Stimulated activated CD8-positive, alpha-beta memory T cell treated with anti-CD3 and anti-CD28 coated beads, Interleukin-2, amount 100 ng/mL, for 1 hour (primary cell): ENCODE measurements at places on chromosomes 4 and X.

GRCh38 chrX:2647627-2648026, 43.5 kb upstream of the CD99 start:
- no peak for DNase-seq

DNA sequence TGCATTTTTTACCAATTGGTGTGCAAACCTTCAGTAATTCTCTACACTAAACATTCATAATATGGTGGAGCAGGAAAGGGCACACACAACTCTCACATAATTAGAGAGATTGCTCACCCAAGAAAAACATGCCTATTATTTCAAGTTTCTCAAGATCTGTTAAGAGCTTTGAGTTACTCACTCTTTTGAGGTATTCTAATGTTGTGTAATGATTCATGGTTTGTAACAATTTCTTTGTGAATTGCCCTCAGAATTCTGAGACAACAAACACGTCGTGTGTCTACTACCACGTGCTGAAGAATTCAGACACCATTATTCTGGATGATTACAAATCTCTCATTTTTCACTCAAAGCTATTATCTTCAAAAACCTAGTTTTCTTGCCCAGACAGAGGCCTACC, 82.8 kb downstream of the PDGFC start:
- no peak for DNase-seq

DNA sequence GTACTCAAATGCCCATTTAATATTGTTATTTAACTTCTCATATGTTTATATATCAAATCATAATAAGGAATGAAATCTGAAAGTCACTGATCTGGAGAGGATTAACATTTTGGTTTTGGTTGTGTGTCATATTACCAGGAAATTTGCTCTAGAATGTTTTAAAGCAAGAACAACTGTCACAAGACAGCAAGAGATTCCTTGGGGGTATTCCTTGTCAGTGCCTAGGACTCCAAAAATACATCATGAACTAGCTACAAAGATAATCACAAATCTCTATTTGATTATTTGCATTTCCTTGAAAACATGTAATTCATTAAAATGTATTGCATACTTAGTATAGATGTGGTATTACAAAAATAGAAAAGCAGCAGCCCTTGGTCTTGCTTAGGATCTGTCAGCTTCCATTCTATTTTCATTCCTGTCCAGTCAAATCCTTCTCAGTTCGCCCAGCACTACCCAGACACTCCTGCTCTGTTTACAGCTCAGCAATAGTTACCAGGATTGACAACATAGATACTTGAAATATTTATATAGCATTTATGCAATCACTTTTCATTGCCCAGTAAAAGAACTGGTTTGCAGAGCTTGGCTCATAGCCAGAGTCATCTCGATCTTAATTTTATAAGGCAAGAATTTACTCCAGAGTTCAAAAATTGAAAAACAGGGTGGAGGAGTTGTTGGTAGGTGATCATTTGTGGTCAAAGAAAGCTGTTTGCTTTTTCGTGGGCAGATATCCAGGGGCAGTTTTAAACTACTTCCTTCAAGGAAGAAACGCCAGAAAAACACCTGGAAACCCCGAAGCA, 9.2 kb upstream of the BMP3 start:
- no peak for DNase-seq

DNA sequence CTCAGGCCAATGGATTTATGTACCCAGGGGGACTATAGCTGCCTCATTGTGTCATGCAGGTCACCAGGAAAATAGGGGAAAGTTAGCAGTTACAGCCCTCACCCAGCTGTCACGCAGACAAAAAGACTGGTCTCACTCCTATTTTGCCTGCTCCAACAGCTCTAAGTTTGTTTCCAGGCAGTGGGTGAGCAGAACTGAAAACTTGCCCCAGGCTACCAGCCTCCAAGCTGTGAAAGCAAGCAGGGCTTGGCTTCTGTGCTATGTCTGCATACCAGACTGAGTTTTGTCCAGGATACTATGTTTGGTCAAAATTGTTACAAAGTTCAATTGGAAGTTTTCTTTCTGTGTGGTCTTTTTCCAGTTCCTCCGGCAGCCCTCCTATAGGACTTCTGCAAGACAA, 628.4 kb downstream of the FAM133A start:
- DNase-seq: no peak

- DNase-seq: no peak
Measured at GRCh38 chrX:3811331-3812311, 98.2 kb upstream of the PRKX start.

GRCh38 chr4:7324651-7325121, 110.0 kb downstream of the PSAPL1 start:
- DNase-seq: no peak

- no peak for DNase-seq
Measured at GRCh38 chr4:8493484-8493883, 52.9 kb downstream of the TRMT44 start.

GRCh38 chrX:68846536-68846935, 17.7 kb downstream of the EFNB1 start:
- no peak for DNase-seq

DNA sequence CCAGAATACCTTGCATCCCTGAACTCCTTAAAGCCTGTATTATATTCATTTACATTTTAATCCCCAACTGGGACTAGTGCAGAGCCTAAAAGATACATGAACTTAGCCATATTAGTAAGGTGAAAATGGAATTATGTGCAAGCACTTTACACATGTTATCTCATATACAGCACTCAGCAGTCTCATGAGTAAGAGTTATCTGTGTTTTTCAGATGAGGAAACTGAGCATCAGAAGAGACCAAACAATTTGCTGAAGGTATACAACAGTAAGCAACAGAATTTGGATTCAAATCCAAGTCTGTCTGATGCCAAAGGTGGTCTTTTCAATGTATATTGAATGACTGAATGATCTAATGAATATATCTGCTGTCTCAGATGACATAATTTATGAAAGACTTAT, 12.3 kb downstream of the ATP7A start:
- no peak for DNase-seq

DNA sequence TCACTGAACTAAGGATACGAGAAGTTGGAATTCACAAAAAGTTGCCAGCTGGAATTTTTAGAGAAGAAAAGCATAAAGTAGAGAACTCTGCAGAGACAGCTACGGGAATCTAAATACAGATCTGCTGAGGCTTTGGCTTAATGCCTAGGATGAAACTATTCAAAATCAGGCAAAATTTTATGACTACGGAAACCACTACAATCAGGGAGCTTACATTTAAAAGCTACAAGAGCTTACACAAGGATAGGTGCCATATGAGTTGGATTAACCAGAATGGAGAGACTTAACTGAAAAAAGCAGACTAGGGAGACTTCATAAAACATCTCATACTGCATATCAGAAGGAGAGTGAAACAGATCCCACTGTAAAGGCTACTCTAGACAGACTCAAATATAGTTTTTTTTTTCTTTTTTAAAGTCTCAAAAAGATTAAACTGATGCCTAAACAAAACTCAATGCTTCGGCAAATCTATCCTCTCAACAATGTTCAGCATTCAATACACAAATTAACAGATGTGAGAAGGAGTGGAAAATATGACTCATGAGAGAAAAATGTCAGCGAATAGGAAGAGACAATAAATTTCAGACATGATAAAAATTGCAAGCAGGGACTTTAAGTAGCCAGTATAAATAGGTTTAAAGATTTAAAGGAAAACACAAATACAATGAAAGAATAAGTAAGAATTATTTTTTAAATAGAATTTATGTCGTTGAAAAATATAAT, 586.1 kb downstream of the FSTL5 start:
- DNase-seq: no peak

DNA sequence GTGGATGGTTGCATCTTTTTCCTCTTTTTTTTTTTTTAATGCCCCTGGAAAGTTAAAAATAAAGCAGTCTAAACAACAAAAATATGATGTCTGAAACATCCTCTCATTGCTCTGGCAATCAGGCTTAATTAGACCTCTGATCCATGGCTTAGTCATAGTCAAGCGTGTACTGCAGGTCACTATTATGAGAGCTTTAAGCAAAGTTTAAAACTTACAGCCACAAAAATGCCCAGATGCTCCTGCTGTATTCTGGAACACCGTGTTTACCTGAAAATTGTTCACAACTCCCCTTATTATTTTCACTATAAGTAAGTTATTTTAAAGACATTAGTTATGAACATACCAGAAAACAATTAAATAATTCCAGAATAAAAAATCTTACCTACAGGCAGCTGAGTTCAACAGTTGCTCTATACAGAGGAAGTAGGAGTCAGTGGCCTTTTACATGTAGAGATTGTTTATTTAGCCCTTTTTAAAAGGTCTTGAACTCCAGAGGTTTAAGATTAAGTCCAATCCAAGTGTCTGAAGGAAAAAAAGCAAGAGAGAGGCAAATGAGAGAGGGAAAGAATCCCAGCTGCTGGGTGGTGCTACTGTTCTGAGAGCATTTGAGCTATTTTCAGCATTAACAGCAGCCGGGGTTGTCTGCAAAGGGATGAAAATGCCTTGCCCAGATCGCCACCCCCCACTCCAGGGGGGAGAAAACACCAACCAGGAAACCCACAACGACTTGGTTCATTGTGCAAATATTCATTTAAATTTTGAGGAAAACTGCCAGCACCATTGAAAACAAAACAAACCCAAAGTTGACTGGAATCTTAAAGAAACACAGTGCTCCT, 36.9 kb downstream of the SORBS2 start:
- DNase-seq: no peak

DNA sequence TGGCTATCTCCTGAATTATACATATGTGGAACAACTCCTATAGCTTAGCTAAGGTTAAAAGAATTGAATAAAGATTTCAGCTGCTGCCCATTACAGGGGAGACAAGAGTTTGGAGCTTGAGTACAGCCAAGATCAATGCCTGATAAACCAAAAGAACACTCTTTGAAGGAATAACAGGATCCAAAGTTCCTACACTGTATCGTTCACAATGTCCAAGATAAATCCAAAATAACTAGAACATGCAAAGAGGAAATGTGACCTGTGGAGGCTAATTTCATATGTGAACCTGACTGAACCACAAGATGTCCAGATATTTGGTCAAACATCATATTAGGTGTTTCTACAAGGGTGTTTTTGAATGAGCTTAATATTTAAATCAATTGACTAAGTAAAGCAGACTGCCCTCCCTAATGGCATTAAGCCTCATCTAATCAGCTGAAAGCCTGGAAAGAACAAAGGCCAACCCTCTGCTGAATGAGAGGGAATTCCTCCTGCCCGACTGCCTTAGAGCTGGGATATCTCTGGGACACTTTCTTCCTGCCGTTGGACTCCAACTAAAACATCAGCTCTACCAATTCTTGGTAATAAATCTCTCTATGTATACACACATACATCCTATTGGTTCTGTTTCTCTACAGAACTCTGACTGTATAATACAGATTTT, 19.2 kb downstream of the RFC1 start:
- no peak for DNase-seq

GRCh38 chr4:79338148-79338547, 12.3 kb upstream of the NAA11 start:
- DNase-seq: no peak

GRCh38 chr4:5398056-5398455, 310.3 kb downstream of the EVC2 start:
- no peak for DNase-seq

DNA sequence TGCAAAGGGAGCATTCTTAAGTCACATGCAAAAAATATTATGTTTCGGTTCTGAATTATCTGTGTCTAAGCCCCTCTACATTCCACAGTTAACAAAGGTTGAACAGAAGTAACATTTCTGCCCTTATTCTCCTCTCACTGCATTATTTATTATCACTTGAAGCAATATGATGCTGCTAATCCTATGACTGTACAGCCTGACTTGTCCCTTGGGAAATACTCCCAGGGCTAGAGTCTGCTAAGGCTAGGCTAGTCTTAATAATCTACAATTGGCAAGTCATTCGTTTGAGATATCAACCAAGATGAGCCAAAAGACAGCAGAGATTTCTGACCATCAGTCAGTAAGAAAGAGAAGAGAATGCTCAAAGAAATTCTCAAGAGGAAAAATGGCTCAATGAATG, 226.9 kb upstream of the HCCS start:
- DNase-seq: no peak

DNA sequence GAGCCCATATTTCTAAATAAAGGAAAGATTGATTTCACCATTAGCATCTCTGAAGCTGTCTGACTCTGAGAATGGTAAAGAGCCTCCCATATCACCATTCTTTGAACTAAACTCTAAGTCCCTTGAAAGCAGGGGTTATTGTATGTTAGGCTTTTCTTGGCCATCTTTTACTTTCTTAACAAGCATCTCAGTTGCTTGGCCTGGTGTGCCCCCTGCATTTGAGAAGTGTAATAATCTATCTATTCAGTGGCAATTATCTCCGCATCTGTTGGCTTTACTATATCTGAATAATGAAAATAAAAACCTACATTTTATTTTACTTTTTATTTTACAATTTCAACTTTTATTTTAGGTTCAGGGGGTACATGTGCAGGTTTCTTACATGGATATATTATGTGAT, 128.3 kb upstream of the ARMCX2 start:
- DNase-seq: no peak

DNA sequence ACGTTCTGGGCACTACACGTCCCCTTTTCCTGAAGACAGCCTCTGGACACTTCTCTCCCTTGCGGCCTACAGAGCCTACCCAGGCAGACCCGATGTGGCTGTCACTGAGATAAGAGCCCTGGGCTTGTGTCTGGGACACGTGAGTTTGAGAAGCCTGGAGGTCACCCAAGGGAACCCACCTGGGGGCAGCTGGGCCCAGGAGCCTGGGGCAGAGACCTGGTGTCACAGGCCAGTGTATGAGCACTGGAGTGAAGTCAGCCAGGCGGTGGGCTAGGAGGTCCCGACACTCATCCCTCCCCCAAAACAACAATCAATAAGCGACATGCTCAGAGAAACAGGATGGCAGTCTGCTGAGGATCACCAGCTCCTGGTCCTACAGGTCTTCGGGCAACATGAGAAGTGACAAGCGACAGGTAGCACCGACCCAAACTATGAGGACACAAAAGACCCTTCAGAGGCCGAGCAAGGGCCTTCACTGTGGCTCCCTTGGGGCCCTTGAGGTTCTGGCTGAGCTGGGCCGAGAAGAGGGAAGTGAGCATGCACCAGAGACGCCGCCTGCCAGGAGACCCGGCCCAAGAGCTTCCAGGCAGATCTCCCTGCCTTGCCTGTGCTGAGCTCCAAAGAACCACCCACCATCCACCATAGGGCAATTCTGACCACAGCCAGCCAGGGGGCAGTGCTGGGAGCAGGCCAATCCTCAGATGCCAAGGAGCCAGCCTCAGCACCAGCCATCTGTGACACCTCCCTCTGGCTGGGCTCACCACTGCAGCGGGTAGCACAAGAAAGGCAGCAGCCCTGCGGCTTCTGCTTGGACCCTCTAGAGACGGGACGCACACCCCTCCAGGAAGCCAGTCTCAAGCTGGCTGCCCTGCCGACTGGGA, 11.0 kb upstream of the DUSP9 start:
- DNase-seq: no peak

- no peak for DNase-seq
Measured at GRCh38 chr4:78945651-78946179, 6.5 kb upstream of the PAQR3 start.

- no peak for DNase-seq
Measured at GRCh38 chr4:37540486-37540885, 145.7 kb downstream of the RELL1 start.

- no peak for DNase-seq
Measured at GRCh38 chr4:129358571-129358970, 262.6 kb downstream of the C4orf33 start.
